ENCODE measurements at places on chromosomes 12 and 14.

GRCh38 chr14:55070981-55071411 lies 19.5 kb downstream of the MAPK1IP1L start:
- DNase-seq, result peak; percentile 32

DNA sequence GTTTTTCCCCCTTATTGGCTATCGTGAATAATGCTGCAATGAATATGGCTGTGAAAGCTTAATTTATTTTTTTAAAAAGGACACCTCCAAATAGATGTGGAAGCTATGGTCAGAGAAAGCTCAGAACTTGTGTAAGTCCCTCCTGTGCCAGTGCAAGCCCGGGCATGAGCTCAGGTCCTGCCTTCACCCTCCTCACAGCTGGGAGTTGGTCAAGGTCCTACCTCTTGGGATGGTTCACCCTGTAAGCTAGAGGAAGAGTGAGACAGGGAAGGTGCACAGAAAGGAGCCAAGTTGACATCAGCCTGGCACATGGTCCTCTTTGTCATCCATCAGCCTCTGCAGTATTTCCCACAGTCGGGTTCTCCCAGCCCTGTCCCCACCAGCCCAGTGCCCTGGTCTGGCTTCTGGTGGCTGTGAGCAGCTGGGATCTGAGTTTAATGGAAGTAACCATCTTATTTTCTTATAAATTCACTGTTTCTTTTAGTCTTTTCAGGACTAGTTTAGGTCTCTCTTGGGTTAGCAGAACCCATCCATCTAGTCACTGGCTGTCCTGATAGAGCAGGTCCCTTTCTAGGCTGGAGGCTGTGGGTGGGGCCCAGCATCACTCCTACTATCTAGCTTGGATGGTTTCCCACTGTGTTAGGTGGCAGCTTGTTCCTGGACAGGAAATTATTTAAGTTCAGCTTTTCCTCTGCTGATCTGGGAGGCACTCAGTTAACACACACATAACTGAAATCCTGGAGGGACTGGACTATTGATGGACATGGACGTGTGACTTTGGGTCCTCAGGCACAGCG lies 11.8 kb upstream of the PLEKHG3 start:
- no peak for DNase-seq

GRCh38 chr12:58029260-58029659 lies 87.9 kb downstream of the ATP23 start:
- no peak for DNase-seq

- DNase-seq, result no peak
Observed at GRCh38 chr14:94893411-94894160, 123.7 kb upstream of the GSC start.

- DNase-seq, result no peak
Observed at GRCh38 chr12:108518716-108519496, 3.8 kb downstream of the FICD start.

- DNase-seq, result peak; percentile 7
Observed at GRCh38 chr12:69130064-69130463, 109.3 kb upstream of the CPSF6 start.

- DNase-seq, result no peak
Observed at GRCh38 chr14:81295958-81296923, 75.5 kb upstream of the GTF2A1 start.

- DNase-seq, result no peak
Observed at GRCh38 chr12:67107235-67107634, 161.9 kb upstream of the CAND1 start.

DNA sequence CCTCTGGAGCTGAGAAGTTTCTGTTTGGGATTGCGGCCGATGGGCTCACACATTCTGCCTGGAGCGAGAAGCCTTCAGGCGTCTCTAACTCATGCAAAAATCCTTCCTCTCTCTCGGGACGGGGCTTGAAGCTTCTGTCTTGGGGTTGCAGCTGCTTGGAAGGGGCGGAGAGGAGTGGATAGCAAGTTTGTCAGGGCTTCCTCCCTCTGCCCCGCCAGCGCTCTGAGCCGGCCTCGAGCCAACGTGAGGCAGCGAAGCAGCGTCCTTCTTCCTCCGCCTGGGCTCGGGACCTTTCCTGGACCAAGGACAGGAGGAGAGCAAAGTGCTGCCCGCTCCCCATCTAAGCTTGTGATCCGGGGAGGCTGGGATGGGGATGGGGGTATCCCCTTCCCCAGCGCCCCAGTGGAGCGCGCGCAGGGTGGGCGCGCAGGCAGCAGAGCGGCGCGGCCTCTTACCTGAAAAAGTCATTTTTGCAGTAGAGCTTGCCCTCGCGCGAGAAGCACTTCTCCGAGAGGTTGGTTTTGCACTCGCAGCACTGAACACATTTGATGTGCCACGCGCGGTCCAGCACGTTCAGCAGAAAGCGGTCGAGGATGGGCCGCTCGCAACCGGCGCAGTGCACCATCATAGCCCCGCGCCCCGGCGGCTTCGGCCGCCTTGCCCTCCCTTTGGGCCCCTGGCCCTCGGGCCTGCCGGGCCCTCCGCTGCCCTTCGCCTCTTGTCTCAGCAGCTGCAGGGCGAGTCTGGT lies 626 bp downstream of the LHX5 start:
- DNase-seq, result no peak

DNA sequence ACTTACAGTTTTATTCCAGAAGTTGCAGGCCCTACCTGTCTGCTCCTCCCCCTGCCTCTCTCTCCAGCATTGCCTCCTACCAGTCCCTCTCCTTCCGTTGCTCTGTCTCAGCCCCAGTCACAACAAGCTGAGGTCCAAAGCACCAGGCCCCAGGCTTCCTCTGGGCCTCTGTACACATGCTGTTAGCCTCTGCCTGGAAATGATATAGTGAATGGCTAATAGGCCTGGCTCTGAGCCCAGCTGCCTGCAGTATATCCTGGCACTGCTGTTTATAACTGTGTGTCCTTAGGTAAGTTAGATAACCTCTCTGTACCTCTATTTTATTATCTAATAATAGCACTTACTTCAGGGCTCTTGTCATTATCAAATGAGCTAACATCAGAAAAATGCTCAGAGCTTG lies 114.9 kb upstream of the PWP1 start:
- DNase-seq, result peak; percentile 50

DNA sequence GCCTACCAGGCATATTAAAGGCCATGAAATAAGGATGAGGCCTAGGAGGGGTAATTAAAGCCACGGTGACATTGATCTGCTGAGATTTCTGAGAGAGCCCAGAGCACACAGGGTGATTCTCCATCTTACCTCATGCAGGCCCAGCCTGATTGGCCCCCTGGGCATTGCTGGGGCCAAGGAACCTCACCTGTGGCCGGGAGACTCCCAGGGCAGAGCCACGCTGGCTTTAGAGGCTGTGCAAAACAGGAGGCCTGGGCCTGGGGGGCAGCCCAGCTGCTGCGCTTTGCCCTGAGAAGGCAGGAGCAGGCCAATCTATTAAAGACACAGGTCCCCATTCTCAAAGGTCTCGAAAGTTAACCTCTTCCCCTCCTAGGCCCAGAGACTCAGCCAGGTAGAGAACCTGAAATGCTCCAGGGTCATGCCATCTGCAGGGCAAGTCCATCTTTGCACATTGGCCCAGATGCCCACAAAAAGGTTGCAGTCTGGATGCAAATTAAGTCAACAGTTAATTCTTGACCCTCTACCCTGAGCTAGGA lies 1099.7 kb downstream of the BCL11B start:
- DNase-seq, result no peak

DNA sequence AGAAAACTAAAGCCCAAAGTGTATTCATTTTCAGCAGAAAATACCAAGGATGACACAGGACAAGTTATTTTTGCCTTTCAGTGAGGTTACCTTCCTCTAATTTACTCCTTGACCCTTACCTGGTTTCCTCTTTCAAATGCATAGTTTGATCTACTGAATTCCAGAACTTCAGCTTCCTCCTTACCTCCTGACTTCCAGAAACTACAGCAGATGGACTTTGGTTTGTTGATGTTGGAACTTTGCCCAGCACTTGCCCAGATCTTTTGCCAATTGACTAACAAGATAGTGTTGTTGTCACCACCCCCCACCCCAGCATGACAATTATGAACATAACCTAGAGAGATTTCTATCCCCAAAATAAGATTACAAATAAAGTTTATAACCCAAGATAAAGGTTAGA lies 63.2 kb downstream of the NAV3 start:
- DNase-seq, result peak; percentile 83

GRCh38 chr14:89613260-89614008 lies 196.4 kb upstream of the FOXN3 start:
- no peak for DNase-seq

DNA sequence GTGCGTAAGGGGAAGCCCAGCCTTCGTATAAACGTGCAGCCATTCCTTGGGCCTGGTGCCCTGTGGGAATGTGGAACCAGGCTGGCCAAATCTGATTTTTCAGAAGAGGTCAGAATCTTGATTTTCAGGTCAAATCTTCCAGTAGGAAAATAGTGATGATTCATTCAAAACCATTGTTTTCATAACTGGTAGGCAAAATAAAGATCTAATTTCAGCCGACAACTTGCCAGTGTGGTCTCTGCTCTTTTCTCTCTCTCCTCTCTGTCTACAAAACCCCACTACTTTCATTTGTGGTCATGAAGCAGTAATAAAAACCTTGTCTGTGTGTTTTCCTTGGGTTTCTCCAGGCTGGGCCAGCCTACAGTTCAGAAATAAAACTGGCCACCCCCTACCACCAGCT lies 135.1 kb downstream of the RBM19 start:
- DNase-seq, result peak; percentile 69

DNA sequence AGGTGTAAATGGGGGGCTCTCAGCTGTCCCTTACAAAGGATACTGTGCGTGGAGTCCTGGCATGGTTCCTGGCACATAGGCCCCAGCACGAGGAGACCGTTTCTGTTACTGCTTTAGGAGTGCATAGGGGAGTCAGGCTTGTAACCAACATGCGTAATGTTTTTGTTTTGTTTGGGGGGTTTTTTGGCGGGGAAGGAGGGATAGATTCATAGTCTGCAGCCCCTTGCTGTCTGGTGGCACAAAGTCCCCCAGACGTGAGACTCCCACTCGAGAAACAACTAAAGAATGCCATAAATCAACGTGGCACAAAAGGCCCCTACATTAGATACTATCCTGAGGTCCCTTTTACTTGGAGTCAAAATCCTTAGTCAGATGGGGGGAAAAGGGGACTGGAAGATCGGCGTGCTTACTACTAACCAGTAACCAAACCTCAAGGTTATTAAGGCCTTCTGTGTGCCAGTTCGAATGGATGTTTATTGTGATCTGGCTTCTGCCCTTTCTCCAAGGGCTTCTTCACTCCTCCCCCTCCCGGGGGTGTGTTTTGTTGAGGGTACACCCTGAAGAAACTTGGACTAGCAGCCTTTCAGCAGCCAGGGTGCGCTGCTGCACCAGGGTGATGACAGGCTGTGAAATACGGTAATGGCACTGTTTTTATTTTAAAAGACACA lies 874 bp downstream of the ISCU start:
- DNase-seq, result peak; percentile 92

DNA sequence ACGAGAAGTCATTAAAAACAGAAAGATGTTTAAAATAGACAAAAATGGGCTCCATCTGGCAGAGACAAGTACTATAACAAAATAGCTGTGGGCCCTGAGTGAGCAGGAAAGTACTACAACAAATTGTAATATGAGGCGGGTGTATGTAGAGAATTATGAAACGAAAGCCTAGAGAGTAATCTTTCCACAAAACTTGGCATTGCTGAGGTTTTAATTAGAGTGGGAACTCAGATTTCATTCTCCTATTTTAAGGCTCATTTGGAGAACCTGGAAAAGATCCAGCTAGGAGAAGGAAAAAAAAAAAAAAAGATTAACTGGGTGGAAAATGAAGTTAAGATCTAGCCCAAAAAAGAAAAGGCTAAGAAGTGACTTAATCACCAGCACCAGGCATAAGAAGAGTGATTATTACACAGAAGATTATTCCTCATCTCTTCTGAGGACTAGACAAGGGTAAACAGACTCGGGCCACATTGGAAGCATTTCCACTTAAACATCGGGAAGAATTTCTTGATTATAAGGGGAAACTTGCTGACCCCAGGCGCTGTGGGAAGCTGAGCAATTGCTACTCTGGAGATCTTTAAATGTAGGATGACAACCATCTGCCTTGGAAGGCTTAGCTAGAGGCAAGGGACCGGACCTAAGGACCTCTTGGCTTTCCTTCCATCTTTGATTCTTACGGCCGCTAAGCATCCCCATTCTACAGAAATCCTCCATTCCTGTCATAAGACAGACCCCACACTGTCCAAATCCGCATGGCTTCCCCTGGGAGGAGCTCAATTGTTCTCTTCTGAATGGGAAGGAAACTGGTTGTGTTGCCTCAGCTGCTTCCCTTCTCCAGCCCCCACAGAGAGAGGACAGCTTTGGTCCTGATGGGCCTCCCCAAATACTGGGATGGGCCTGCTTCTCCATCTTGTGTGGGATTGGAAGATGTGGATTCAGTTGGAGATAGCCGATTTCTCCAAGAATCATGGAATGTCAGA lies 40.6 kb downstream of the IGF1 start:
- DNase-seq, result peak; percentile 13

DNA sequence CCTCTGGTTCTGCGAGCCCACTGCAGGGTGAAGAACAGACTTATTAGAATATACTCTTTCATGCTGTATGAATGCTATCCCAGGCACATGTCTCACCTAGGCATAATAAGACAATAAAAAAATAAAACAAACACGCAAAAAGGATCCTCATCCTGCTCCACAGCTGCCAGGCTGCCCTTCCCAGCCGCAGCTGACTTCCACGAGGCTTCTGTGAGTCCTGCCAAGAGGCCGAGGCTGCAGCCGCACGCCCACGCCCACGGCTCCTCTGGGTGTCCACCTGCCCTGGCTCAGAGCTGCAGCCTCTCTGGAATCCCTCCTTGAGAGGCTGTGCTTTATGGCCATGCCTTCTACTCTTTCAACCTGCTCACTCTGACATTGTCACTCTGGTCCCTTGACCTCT lies 6.9 kb downstream of the SMIM41 start:
- no peak for DNase-seq

GRCh38 chr14:47993883-47994282 lies 318.5 kb upstream of the MDGA2 start:
- DNase-seq, result no peak

DNA sequence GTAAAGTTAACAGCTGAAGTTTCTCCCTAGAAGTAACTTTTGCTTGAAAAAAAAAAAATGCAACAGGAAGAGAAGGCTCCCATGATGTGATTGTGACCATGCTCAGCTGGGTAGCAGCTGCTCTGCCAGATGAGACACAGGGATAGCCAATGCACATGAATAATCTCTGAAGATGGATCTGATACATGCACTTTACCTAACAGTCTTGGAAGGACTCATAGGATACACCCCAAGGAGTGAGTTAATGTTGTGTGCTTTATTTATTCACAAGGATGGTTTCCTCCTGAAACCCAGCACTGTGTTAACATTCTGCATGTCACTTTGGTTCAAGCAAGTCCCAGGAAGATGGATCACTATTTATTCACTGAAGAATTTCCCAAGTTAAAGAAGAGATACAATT lies 46.5 kb downstream of the NDUFA12 start:
- DNase-seq, result no peak

GRCh38 chr14:91899806-91900205 lies 32.5 kb upstream of the TC2N start:
- no peak for DNase-seq

- no peak for DNase-seq
Observed at GRCh38 chr12:57539-57938, 9.0 kb upstream of the IQSEC3 start.

GRCh38 chr14:74392616-74393570 lies 33.1 kb downstream of the SYNDIG1L start:
- DNase-seq, result no peak

Data from dermis blood vessel endothelial cell (primary cell).